Natural killer cell (primary cell): ENCODE measurements at places on chromosomes 1 and 21.

DNA sequence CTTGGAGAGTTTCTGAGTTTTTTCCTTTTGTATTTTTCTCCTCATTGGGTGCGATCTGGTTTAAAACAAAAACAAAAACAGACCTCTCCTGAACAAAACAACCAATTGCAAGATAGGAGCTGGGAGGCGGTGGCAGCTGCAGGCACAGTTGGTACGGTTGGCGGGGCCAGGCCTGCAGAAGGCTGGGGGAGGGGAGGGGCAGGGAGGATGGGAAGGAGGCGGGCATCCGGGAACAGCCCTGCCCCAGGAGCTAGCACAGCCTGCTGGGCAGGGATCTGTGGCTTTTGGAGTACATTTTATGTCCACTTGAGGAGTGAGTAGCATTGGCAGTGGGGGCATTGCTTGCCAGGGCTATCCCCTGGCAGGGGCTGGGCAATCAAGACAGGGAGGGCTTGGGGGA, 5.2 kb downstream of the CAPN9 start:
- DNase-seq: no peak

DNA sequence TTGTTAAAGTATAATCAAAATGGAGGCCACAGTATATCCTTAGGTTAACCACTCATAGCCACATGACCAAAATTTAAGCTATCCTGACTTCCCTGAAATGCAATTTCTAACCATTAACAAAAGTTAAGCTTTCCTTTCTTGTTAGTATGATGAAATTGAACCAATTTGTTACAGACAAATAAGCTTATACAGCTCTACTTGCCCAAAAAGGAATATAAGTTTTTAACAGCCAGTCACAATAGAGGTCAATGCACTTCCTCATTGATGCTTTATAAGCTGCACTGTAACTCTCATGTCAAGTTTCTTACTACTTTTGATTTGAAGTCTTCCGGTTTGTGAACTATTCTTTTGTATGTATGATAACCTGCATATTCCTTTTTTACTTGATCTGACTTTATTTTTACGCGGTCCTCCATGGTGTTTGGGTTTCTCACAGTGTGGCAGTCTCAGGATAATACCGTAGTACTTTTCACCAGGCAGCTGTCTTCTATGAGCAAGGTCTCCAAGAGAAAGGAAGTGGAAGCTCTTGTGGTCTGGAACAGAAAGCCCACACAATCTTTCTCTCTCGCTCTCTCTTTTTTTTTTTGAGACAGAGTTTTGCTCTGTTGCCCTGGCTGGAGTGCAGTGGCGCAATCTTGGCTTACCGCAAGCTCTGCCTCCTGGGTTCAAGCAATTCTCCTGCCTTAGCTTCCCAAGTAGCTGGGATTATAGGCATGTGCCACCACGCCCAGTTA, 331.6 kb downstream of the SRGAP2C start:
- peak; percentile 74 for DNase-seq

DNA sequence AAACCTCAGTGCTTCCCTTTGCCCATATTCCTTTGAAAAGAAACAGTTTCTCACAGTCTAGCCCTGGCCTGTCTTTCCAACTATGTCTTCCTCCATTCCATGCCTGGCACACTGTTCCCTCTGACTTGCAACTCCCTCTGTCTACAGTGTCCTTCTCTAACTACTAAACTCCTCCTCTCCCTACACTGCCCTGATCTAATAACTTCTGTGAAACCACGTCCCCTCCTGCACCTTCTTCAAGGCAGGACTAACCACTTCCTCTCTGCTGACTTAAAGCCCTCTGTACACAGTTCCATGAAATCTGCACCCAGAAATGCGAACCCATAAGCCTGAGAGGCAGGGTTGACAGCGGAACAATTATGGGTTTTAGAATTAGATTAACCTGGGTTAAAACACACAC, 62.2 kb upstream of the ATP1B1 start:
- DNase-seq: no peak

DNA sequence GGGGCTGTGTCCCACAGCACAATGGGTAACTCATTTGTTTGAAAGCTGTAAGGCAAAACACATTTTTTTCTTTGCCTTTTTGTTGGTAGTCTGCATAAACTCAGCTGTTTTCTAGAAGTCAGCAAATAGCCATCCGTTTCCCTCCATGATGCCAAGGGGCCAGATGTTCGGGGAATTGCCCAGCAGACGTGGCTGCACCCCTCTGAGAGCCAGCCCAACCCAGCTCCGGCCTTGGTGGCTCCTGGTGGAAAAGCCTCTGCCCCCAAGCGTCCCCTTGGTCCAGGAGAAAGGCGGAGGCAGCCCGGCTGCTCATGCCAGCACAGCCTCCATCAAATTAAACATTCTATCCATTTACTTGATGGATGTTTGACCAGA, 58.4 kb upstream of the ADARB1 start:
- DNase-seq: no peak

GRCh38 chr1:212566522-212567479, 41.8 kb upstream of the ATF3 start:
- DNase-seq: peak; percentile 52

GRCh38 chr1:219550201-219550600, 62.7 kb downstream of the ZC3H11B start:
- DNase-seq: no peak

- DNase-seq: no peak
These were observed 839.6 kb downstream of the ADGRL2 start for GRCh38 chr1:82640352-82640751.

DNA sequence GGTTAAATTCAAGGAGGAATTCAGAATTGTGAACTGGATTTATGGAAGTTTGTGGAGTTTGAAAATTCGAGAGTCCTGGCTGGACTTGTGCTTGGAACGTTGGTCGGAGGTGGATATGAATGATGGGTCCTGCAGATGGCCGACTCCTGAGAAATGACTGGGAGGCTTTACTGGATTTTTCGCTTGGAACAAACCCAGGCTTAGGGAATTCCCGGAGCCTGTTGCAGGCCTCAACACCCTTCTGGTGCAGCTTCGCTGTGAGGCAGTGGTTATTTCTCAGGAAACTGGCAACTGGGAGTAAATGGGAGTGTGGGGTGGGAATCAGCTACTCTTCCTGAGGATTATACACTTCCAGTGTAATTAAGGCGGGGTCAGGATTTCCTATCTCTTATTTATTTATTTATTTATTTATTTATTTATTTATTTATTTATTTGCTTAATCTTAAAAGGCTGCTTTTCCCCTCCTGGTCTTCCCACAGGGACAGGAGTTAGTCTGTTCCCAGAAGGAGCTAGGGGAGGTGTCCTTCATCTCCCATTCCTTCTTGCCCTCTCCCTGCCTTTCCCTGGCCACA, 21.1 kb downstream of the MAPKAPK2 start:
- no peak for DNase-seq

DNA sequence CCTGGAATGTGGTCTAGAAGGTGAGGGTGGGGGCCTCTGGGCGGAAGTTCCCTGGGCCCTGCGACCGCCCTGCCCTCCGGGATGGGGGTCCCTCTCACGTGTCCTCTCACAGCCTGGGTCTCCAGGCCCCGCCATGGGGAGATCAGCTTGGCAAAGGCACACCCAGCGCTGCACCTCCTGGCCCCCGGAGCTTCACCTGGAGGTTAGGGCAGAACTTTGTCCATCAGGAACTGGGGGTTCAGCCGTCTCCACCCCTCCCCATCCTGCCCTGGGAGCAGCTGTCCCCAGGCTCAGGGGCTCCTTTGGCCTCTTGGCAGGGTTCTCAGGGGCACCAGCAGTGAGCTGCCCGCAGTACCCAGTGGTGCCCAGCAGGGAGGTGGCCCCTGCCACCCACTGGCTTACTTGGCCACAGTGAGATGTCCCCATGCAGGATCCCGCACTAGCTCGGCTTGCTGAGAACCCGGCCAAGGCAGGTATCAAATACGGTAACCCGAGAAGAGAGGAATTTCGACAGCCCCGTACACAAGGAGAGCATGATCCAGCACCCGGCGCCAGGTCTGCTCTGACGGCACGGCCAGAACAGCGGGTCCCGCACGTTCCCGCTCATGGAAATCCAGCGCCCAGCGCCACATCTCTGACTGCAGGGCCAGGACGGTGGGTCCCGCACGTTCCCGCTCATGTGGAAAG, 36.7 kb downstream of the RRP1 start:
- no peak for DNase-seq

DNA sequence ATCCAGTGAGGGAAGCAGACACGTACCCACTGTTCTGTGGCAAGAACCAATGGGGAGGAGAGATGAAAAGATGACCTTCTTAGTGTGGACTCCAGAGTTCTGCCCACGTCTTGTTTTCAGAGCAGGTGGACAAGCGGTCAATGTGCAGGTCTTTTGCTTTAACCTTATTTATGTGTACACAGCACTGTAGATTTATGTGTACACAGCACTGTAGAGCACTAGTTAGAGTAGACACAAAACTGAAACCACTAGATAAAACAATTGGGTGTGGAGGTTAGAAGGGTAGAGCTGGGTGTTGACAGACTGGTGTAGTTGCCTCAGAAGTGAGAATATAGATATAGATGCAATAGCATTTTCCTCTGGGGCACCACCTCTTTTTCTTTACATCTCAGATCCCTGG, 150.0 kb downstream of the MAGI3 start:
- DNase-seq: no peak

DNA sequence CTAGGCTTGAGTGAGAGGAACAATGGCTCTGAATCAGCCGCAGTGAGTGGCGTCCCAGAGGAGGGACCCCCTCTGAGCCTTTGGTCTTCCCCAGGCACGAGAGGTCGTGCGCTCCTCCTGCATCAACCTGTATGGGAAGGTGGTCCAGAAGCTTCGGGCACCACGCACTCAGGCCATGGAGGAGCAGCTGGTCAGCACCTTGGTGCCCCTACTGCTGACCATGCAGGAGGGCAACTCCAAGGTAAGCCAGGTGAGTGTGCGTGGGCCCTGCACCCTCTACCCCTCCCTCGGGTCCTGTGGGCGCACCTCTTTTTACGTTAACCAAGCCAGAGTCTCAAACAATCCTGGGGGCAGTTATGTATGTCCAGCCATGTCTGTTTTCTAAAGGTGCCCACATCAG, 13.7 kb upstream of the TTC4 start:
- no peak for DNase-seq

GRCh38 chr21:28455253-28455600, 537.5 kb downstream of the LTN1 start:
- no peak for DNase-seq

- DNase-seq: no peak
These were observed 50.1 kb upstream of the RGS18 start for GRCh38 chr1:192108161-192108560.

DNA sequence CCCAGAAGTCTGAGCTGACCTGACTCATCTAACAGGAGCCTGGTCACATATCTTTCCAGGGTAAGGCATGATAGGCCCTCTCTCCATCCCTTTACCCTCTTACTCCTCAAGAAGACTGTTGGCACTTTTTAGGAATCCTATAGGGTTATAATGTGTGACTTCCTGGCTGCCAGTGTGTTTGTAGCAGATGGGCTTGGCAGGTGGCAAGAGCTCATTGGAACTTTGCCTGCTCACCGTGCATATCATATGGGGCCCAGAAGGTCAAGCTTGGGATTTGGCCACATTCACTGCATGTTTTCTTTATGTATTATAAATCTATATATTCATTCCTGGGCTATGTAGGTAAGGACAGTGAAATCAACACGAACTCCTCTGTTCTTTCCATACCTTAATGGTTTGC, 5.2 kb downstream of the KAZN start:
- DNase-seq: no peak

- no peak for DNase-seq
These were observed 32.5 kb upstream of the COL6A2 start for GRCh38 chr21:46065215-46065913.

DNA sequence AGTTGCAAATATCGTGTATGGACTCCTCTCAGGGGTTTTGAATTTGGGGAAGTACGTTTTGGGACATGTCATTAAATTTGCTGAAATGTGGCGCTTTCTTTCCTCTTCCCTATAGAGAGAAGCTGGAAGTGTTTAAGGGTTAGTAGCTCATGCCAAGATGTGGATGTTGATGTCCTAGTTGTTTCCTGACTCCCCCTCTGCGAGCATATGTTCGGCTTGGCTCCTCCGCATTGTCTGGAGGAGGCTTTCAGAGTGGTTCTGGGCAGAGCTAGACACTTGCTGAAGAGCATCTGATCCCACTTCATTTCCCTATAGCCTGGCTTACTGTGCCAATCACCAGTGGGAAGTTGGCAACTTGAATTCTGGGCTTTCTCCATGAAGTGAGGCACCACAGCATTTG, 347.4 kb upstream of the B3GALT2 start:
- no peak for DNase-seq
